ENCODE measurements at places on chromosomes 4 and X. TPM values are rescaled to one million over a fixed set of nuclear protein-coding genes. Genes with fewer than 3 reads are reported as not detected.

GRCh38 chr4:103050736-103051436, 25.7 kb downstream of the SLC9B2 start:
- H3K36me3 ChIP-seq, result peaks cover 7% of the 10 kb centered on the region
- no peaks in the 10 kb centered on the region for H3K27me3 ChIP-seq
- DNase-seq, result no peak
- H3K27ac ChIP-seq, result no peak overlapping the region
- no peaks in the 10 kb centered on the region for H3K4me1 ChIP-seq
- H3K4me3 ChIP-seq, result no peak overlapping the region

DNA sequence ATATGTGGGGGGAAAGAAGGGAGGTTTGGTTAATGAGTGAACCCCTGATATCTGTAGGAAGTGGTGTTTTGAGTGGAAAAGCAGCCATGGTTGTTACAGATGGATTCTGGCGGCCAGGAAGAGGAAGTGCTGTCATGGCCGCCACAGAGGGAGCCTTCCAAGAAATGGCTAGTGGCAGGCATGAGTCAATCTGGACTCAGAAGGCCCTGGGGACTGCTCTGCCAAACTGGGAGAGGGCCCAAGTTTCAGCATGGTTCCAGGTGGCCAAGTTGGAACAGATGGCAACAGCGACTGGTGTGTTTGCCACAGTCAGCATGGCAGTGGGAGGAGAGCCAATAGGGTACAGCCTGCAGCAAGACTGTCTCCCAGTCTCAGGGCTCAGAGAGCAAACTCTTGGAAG, 32.5 kb downstream of the ETDB start:
- DNase-seq, result no peak
- no peaks in the 10 kb centered on the region for H3K27me3 ChIP-seq
- no peak overlapping the region for H3K27ac ChIP-seq
- H3K4me3 ChIP-seq, result no peak overlapping the region
- no peaks in the 10 kb centered on the region for H3K4me1 ChIP-seq

GRCh38 chr4:78945651-78946179, 6.5 kb upstream of the PAQR3 start:
- no peaks in the 10 kb centered on the region for H3K36me3 ChIP-seq
- no peak overlapping the region for H3K4me3 ChIP-seq
- no peaks in the 10 kb centered on the region for H3K27me3 ChIP-seq

GRCh38 chr4:174423257-174423944, 98.9 kb downstream of the HPGD start:
- no peak overlapping the region for H3K4me3 ChIP-seq
- H3K27me3 ChIP-seq, result no peaks in the 10 kb centered on the region
- H3K4me1 ChIP-seq, result peaks cover 4% of the 10 kb centered on the region
- no peaks in the 10 kb centered on the region for H3K36me3 ChIP-seq
- no peak overlapping the region for H3K27ac ChIP-seq

The CD40LG gene
- total RNA-seq, result 25.2 TPM

The PRR32 gene
- total RNA-seq, result not detected

The IL1RAPL2 gene
- not detected for total RNA-seq

The DMP1 gene
- not detected for total RNA-seq

GRCh38 chr4:128660361-128661215, 148.9 kb upstream of the JADE1 start:
- H3K27me3 ChIP-seq, result no peaks in the 10 kb centered on the region
- no peaks in the 10 kb centered on the region for H3K4me1 ChIP-seq
- no peak for DNase-seq

The PRRG1 gene
- not detected for total RNA-seq

DNA sequence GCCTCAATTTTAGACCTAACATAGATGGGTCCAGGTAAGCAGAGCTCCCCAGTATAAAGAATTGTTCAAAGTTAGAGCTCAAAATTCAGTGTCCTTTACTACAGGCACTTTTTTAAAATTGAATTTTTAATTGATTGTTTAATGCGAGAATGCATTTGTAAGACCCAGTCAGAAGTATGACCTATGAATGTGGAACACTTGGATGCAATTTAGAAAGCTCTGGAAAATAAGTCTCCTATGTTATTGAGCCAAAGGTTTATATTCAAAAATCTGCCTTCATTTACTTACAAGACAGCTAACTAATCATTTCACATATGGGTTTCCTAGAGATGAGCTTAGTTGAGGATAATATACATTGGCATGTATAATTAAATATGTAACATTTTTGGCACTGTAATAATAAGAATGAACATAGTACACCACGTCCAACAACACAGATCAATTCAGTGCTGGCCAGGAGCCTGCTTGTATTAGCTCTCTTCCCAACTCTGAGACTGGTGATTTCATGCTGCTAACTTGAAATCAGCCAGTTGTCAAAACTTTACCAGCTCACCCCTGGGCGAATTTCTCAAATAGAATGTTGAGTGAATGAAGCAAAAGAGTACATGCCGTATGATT, 197.2 kb upstream of the NPY2R start:
- H3K4me1 ChIP-seq, result no peaks in the 10 kb centered on the region
- DNase-seq, result no peak
- H3K27ac ChIP-seq, result no peak overlapping the region
- no peaks in the 10 kb centered on the region for H3K36me3 ChIP-seq
- no peak overlapping the region for H3K4me3 ChIP-seq

GRCh38 chrX:72060196-72060920, 71.4 kb downstream of the RTL5 start:
- no peaks in the 10 kb centered on the region for H3K36me3 ChIP-seq
- no peaks in the 10 kb centered on the region for H3K4me1 ChIP-seq
- no peak for DNase-seq
- no peak overlapping the region for H3K4me3 ChIP-seq
